ENCODE measurements at places on chromosomes 4 and X. TPM values are rescaled to one million over a fixed set of nuclear protein-coding genes. Genes with fewer than 3 reads are reported as not detected.

GRCh38 chr4:165011403-165011802, 20.4 kb upstream of the TRIM60 start:
- H3K27ac ChIP-seq: no peak overlapping the region
- H3K36me3 ChIP-seq: no peaks in the 10 kb centered on the region
- no peaks in the 10 kb centered on the region for H3K27me3 ChIP-seq
- no peak overlapping the region for H3K4me3 ChIP-seq

GRCh38 chr4:128225148-128225547, 62.5 kb downstream of the PGRMC2 start:
- H3K36me3 ChIP-seq: no peaks in the 10 kb centered on the region
- no peak overlapping the region for H3K4me3 ChIP-seq
- no peaks in the 10 kb centered on the region for H3K27me3 ChIP-seq
- peaks cover 10% of the 10 kb centered on the region for H3K4me1 ChIP-seq
- H3K27ac ChIP-seq: no peak overlapping the region
- DNase-seq: no peak

DNA sequence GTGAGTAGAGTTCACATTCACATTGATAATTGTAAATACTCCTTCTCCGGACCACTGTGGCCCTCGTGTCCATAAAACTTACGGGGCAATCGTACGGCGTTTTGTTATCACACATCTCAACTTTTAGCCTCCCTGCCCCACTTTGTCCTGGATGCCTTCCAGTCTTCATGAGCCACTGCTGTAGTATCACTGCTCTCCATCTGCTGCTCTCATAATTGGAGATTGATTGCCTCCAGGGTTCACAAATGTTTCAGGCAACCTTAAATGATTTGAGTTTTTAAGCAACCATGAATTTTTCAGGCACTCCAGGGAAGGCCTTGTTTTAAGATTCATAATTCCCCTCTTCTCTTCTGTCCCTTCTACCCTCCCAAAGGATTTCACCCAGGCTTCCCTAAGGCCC, 28.4 kb downstream of the ALPK1 start:
- H3K4me1 ChIP-seq: peaks cover 4% of the 10 kb centered on the region
- no peak overlapping the region for H3K4me3 ChIP-seq
- H3K27ac ChIP-seq: no peak overlapping the region
- H3K36me3 ChIP-seq: peaks cover 27% of the 10 kb centered on the region
- H3K27me3 ChIP-seq: no peaks in the 10 kb centered on the region
- DNase-seq: no peak

DNA sequence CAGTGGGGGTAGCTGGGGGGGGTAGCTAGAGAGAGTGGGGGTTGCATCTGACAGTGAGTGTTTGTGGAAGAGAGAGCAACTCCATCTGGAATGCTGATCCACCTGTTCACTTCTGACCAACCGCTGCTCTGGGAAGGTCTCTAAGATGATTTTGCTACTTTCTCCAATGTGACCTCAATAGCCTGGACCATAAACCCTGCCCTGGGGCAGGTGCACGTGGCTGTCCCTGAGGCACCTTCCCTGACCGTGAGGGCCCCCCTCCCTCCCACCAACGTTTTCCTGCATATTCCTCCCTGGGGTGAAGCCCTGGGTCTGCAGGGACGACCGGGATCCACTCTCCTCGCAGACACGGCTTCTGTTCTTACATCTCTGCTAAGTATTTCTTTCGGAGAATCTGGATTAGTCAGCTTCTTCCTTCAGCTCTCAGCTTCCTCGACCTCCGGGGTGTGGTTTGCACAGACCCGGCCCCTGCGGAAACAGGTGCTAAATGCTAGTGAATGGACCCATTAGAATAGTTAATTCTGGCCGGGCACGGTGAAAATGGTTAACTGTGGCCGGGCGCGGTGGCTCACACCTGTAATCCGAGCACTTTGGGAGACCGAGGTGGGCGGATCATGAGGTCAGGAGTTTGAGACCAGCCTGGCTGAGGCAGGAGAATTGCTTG, 21.4 kb upstream of the PLCXD1 start:
- DNase-seq: no peak
- H3K36me3 ChIP-seq: no peaks in the 10 kb centered on the region
- no peak overlapping the region for H3K4me3 ChIP-seq

DNA sequence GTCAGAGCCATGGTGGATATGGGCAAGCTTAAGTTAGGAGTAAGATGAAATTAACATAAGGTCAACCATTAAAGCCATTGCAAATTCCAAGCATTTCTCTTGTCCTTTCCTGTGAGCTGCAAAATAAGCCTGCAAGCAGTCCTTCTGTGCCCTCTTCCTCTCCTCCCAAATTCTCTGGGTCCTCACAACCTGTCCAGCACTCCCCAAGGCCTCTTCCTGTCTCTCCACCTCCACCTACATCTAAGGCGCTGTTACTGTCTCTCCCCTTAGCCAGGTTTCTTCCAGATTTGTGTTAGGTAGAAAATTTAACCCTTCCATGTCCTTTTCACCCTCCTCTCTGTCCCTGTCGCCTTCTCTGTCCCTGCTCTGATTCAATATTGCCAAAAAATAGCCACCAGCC, 22.2 kb downstream of the ETDC start:
- DNase-seq: no peak
- H3K36me3 ChIP-seq: no peaks in the 10 kb centered on the region
- H3K27ac ChIP-seq: no peak overlapping the region
- no peaks in the 10 kb centered on the region for H3K27me3 ChIP-seq
- H3K4me3 ChIP-seq: no peak overlapping the region
- H3K4me1 ChIP-seq: peaks cover 8% of the 10 kb centered on the region

DNA sequence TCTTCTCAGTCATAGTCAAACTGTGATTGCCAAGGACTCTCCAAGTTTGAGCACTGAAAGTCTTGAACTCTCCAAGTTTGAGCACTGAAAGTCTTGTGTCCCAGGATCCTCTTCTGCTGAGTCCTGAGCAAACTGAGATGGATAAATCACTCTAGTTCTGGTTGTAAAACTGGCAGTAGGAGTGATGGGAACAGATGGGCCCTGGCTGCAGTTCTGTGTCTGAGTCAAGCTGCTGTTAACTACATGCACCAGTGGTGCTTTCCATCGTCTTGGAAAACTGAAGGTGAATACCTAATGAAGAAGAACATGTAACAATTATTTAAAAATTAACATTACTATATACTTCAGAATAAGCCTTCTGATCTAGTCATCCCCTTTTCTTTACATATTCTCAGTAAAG, 27.6 kb upstream of the KCNIP4 start:
- no peak overlapping the region for H3K27ac ChIP-seq
- no peaks in the 10 kb centered on the region for H3K36me3 ChIP-seq
- no peaks in the 10 kb centered on the region for H3K27me3 ChIP-seq
- H3K4me3 ChIP-seq: no peak overlapping the region

DNA sequence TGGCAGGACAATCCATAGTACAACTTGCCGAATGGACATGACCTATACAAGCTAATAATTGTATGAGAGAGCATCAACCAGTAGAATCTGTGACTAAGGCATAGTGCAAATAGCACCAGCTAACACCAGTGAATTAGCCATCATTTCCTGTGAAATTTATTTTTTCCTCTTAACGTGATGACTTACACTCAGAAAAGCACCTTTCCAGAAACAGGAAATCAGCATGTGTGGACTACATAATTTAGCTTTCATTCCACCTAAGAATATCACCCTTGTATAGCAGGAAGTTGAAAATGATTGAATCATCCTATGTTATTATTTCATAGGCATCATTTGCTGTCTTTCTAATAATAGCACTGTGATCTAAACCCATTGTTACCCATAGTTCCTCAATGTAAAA, 1393.4 kb upstream of the PCDH7 start:
- no peak for DNase-seq
- H3K27ac ChIP-seq: no peak overlapping the region
- H3K36me3 ChIP-seq: no peaks in the 10 kb centered on the region
- H3K4me3 ChIP-seq: no peak overlapping the region

DNA sequence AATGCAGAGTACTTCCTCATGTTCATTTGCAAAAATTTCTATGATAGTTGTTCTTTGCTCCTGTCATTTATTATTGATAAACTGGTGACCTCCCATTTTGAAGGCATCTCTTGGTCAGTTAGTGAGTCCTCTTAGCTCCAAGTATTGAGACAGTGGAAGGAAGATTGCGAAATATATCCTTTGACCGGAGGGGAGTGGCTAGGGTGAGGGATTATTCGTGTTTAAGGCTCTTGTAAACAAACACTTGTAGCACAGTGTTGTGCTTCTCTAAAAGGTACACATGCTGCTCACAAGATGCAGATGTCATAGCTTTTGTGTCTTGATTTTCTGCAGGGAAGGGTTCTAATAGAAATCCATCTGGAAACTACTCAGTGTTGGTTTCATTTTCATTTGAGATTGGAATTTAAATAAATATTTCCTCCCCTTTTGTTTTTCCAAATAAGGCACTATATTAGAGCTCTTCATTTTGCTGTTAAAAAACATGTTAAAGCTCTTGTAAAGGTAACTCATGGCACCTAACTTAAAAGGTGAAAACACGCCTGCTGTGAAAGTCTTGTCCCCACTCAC, 21.8 kb downstream of the TXLNG start:
- no peaks in the 10 kb centered on the region for H3K36me3 ChIP-seq
- H3K4me1 ChIP-seq: peaks cover 20% of the 10 kb centered on the region
- DNase-seq: no peak
- no peaks in the 10 kb centered on the region for H3K27me3 ChIP-seq
- H3K27ac ChIP-seq: peak overlapping the region; percentile 56

- H3K36me3 ChIP-seq: no peaks in the 10 kb centered on the region
- no peak overlapping the region for H3K27ac ChIP-seq
- no peak overlapping the region for H3K4me3 ChIP-seq
- DNase-seq: no peak
Observed at GRCh38 chr4:65453398-65453797, 216.9 kb downstream of the EPHA5 start.

GRCh38 chrX:105098201-105098600, 122.3 kb downstream of the TEX13A start:
- no peaks in the 10 kb centered on the region for H3K27me3 ChIP-seq
- no peak overlapping the region for H3K27ac ChIP-seq
- H3K4me1 ChIP-seq: no peaks in the 10 kb centered on the region
- no peak for DNase-seq
- no peaks in the 10 kb centered on the region for H3K36me3 ChIP-seq

- H3K27me3 ChIP-seq: no peaks in the 10 kb centered on the region
- H3K4me1 ChIP-seq: no peaks in the 10 kb centered on the region
- H3K4me3 ChIP-seq: no peak overlapping the region
- no peak for DNase-seq
- no peak overlapping the region for H3K27ac ChIP-seq
Observed at GRCh38 chrX:129123795-129124194, 399.5 kb downstream of the SMARCA1 start.

DNA sequence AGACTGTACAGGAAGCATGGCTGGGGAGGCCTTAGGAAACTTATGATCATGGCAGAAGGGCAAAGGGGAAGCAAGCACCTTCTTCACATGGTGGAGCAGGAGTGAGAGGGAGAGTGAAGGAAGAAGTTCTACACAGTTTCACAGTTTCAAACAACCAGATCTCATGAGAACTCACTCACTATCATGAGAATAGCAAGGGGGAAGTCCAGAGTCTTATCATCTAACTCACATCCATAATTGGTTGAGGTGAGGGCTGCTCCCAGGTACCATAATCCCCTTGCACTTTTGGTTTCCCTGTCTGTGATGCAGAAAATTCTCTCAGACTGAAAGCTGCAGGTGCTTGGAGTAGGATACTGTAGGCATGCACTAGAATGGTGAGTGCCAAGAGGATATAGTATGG, 233.8 kb upstream of the CPEB2 start:
- H3K4me1 ChIP-seq: peaks cover 19% of the 10 kb centered on the region
- no peaks in the 10 kb centered on the region for H3K27me3 ChIP-seq
- no peak overlapping the region for H3K27ac ChIP-seq
- no peak overlapping the region for H3K4me3 ChIP-seq

DNA sequence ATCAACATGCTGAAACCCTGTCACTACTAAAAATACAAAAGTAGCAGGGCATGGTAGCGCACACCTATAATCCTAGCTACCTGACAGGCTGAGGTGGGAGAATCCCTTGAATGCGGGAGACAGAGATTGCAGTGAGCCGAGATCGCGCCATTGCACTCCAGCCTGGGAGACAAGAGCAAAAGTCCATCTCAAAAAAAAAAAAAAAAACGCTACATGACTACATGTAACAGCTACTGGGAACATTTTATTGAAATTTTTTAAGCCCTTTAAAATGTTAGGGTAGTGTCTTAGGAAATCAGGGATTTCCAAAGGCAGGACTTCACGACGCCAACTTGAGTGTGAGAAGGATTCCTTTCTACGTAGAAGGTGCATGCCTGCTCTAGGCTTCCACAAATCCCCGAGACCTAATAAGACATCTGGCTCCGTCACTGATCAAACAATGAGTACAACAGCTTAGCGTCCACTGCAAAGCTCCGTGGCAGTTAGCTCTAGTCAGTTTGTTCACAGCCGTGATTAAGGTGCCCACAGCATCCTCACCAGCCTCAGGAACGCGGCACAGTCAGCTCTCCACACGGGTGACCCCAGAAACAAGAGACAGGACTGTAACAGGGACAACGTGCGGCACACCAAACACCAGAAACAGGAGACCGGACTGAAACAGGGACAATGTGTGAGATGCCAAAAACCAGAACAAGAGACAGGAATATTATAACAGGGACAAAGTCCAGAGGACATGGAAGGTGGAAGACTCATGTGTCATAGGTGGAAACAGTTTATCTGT, 33.7 kb downstream of the DHRSX start:
- no peaks in the 10 kb centered on the region for H3K36me3 ChIP-seq
- H3K4me1 ChIP-seq: no peaks in the 10 kb centered on the region
- no peak overlapping the region for H3K27ac ChIP-seq
- H3K4me3 ChIP-seq: no peak overlapping the region

DNA sequence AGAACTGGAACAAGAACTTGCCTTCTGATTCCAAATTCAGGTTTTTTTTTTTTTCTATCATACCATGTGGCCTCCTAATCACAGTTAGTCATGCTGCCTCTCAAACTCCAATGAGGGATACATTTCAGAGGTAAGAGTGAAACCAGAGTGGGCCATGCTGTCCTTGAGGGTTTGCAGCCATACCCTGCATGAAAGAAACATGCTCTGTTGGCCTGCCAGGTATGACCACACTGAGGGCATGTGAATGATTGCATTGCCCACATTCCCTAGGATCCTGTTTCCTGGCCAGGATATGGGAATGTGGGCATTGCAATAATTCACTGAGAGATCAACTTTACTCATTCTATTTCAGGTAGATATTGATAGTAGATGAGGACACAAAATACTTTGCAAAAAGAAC, 56.4 kb upstream of the DDIT4L start:
- no peak overlapping the region for H3K4me3 ChIP-seq
- no peak for DNase-seq
- no peak overlapping the region for H3K27ac ChIP-seq
- no peaks in the 10 kb centered on the region for H3K4me1 ChIP-seq

DNA sequence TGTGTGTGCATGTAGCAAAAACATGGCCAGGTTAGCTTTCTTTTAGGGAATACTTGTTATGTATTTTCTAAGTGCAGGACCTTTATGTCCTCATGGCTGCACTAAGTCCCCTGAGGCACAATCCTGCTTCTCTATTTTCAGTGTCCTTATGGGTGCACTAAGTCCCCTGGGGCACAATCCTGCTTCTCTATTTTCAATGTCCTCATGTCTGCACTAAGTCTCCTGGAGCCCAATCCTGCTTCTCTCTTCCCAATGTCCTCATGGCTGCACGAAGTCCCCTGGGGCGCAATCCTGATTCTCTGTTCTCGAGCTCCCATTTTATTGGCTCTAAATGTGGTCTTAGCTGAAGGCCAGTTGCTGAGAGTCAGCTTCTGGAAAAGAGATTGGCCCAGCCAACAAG, 49.7 kb upstream of the GPRIN3 start:
- H3K4me3 ChIP-seq: no peak overlapping the region
- no peak overlapping the region for H3K27ac ChIP-seq
- H3K4me1 ChIP-seq: no peaks in the 10 kb centered on the region
- no peak for DNase-seq
- no peaks in the 10 kb centered on the region for H3K36me3 ChIP-seq

The CENPVL1 gene
- total RNA-seq: not detected

The CXorf58 gene
- total RNA-seq: not detected

The HOPX gene
- 5.4 TPM for total RNA-seq

The NAT8L gene
- 0.45 TPM for total RNA-seq

Measured in esophagus muscularis mucosa (tissue), 4 donors.